ENCODE measurements at places on chromosomes 12 and 14. TPM values are rescaled to one million over a fixed set of nuclear protein-coding genes. Genes with fewer than 3 reads are reported as not detected.

The KLRD1 gene
- 0.22 TPM for total RNA-seq

The CAND1 gene
- 13.0 TPM for total RNA-seq

DNA sequence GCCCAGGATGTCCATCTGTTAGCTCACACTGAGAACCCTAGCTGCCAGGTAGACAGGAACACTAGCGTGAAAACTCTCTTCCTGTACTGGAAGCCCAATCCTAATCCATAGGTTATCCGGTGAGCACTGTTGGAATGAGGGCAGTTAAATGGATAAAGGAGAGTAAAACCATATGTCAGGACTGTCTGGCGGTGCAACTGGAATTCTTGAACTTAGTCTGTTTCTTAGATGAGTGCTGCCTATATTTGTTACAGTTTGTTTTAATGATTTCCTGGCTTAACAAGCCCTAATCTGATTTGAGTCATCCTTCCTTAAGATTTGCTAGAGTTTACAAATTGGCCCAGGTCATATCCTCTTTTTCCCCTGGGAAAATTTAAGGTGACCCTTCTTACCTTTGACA, 104.7 kb downstream of the ANO4 start:
- DNase-seq: no peak
- no peaks in the 10 kb centered on the region for H3K36me3 ChIP-seq
- no peak overlapping the region for H3K27ac ChIP-seq
- H3K4me1 ChIP-seq: no peaks in the 10 kb centered on the region

DNA sequence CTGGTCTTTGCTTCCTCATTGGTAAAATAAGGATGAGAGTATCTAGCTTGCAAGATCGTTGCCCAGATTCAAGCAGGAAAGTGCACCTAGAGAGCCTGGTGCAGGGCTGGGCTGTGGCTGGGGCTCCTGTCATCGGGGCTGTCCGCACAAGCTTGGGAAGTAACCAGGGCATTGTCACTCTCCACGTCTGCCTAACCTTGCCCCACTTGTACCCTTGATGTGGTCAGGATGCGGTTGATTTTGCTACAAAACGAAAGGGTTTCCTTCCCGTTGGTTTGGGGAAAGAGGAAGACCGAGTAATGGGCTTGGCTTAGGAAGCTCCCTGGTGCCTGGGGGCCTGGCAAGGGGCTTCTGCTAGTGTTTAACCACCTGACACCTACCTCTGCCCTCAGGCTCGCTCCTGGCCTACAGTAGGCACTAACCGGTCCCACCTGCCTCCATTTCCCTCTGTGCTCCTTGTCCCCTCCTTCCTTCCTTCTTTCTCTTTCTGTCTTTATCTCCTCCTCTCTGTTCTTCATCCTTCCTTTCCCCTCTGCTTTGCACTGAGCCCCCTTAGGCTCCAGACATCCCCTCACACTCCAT, 21.8 kb downstream of the MVK start:
- H3K4me1 ChIP-seq: peaks cover 37% of the 10 kb centered on the region
- no peaks in the 10 kb centered on the region for H3K27me3 ChIP-seq
- no peak for DNase-seq

- no peaks in the 10 kb centered on the region for H3K27me3 ChIP-seq
- no peaks in the 10 kb centered on the region for H3K4me1 ChIP-seq
- no peak overlapping the region for H3K4me3 ChIP-seq
- no peak overlapping the region for H3K27ac ChIP-seq
- no peak for DNase-seq
Measured at GRCh38 chr12:45598761-45599160, 130.7 kb upstream of the ARID2 start.

DNA sequence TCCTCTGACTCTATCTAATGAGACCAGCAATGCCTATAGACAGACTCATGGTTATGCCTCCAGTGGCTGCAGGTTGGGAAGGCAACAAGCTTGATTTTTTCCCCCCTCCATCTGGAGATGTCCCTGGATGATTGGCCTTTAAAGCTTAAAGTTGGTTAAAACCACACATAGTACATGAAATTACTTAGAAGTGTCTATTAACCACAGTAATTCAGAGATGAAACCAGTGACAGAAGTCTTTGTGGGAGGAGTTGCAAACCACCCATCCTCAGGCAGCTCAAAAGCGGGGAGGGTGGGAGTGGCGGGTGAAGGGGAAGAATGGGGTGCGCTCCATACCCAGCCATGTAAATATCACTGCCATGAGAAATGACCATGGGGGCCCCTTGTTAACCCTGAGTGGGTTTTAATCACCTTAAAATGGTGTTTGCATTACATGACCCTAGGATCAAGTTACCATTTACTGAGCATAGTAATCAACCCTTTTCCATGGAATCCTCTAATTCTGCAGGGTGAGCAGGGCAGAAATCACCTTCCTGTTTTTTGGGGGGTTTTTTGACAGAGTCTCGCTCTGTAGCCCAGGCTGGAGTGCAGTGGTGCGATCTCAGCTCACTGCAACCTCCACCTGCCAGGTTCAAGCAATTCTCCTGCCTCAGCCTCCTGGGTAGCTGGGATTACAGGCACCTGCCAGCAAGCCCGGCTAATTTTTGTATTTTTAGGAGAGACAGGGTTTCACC, 133.5 kb downstream of the FOXN3 start:
- no peak overlapping the region for H3K27ac ChIP-seq
- no peaks in the 10 kb centered on the region for H3K27me3 ChIP-seq
- no peak overlapping the region for H3K4me3 ChIP-seq
- peaks cover 3% of the 10 kb centered on the region for H3K4me1 ChIP-seq
- DNase-seq: no peak

GRCh38 chr12:1226951-1227350, 235.9 kb downstream of the ERC1 start:
- DNase-seq: no peak
- H3K27ac ChIP-seq: no peak overlapping the region
- H3K36me3 ChIP-seq: no peaks in the 10 kb centered on the region
- H3K4me3 ChIP-seq: no peak overlapping the region
